ENCODE measurements at places on chromosomes 1 and 21. TPM values are rescaled to one million over a fixed set of nuclear protein-coding genes. Genes with fewer than 3 reads are reported as not detected.
A peak's percentile ranks its signal among the peaks of the same experiment; 100 is the strongest.

Gene IL10
- under 0.01 TPM for total RNA-seq

Gene SPRR2A
- not detected for total RNA-seq

DNA sequence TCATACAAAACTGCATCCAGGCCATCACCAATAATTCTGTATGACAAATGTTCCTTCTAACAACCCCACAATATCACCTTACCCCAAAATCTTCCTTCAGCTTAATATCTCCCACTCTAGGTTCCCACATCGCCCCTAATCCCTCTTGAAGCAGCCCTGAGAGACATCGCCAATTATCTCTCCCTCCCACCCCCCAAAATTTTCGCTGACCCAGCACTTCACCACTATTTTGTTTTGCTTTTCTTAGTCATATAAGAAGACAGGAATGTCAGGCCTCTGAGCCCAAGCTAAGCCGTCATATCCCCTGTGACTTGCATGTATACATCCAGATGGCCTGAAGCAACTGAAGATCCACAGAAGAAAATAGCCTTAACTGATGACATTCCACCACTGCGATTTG lies 126.3 kb downstream of the ADGRL4 start:
- DNase-seq = no peak

GRCh38 chr1:44151808-44152207 lies 10.4 kb upstream of the KLF18 start:
- DNase-seq = no peak

DNA sequence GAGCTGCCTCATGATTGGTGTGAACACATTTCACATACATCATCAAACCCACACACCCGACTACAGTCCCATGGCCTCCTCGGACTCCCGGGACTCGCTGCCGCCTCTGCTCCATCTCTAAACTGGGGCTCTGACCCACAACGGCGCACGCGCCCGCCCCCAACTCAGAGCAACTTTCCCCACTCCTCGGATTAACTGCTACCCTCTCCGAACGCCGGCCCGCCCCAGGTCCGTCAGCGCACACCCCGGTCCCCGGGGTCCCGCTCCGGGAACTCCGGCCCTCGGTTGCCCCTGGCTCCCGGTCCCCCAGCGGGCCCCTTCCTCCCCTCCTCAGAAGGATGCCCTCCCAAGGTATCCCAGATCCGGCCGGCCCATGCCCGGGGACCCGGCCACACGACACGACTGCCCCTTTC lies 740 bp downstream of the DSTYK start:
- DNase-seq = peak; percentile 21

DNA sequence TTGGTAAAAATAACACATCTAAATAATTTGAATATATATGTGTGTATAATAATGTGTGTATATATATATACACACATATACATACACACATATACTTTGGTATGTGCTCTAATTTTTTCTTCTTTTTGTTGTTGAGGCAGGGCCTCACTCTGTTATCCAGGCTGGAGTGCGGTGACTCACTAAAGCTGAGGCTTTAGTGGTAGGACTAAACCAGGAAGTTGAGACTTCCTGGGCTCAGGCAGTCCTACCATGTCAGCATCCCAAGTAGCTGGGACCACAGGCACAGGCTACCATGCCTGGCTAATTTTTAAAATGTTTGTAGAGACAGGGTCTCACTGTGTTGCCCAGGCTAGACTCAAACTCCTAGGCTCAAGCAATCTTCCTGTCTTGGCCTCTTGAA lies 46.7 kb upstream of the CXADR start:
- no peak for DNase-seq

DNA sequence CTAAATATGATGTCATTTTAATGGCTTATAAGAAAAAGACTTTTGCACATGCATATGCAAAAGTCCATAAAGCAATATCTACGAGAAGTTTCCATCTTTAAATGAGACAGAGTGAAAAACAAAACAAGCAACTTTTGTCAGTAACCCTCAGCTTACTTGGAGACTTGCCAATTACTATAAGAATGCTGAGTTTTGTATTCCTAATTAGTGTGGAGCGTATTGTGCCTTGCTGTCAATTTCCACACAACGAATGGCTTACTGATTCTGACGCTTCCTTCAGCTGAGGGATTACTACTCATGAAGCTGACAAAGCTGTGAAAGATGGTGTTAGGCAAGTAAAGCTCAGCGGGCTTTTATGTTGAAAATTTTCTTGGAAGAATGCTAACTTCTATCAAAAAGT lies 440.4 kb upstream of the ADAMTS5 start:
- no peak for DNase-seq

Data from hematopoietic multipotent progenitor cell (in vitro differentiated cells).